NCI-H446 treated with DMSO at 0.1 percent for 48 hours (cell line): ENCODE measurements at places on chromosomes 1 and 21.

DNA sequence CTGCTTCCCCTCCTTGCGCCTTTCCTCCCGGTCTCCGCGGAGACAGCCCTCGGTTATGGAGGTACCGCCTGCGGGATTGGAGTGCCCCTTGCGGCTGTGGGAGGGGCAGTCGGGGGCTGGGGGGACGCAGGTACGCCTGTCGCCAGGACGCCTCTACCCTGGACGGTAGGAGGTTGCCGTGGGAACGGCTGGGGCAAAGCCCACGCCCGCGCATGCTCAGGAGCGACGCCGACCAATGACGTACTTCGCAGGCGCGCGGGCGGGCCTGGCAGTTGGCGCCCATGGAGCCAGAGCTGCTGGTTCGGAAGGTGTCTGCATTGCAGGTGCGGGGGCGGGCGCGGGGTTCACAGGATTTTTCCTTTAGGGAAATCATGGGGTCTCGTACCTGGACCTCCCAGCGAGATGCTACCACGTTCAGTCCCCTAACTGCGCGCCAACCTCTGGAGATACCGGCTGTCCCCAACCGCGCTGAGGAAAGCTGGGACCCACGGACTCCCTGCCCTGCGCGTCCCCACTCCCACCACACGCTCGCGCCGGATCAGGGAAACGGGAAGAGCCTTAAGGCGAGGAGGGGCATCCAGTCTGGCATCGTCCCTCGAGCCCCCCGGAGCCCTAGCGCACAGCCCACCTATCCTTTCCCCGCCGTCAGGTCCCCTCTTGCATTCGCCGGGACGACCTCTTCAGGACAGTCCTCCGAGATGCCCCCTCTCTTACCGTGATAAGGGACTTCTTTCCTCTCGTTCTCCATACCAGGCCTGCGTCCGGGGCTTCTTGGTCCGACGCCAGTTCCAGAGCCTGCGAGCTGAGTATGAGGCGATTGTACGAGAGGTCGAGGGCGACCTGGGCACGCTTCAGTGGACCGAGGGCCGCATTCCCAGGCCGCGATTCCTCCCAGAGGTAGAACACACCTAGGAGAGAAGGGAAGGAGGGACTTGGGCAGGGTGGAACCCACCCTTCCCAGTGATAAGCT, at the start of gene IQCC:
IQCC (plus strand) TSS at position 271 of the 970 bp plus-strand sequence; CDS start at position 282, 11 bp downstream.
- DNase-seq: peak; percentile 49

GRCh38 chr1:248892590-248892989, 13.4 kb upstream of the PGBD2 start:
- DNase-seq: no peak

DNA sequence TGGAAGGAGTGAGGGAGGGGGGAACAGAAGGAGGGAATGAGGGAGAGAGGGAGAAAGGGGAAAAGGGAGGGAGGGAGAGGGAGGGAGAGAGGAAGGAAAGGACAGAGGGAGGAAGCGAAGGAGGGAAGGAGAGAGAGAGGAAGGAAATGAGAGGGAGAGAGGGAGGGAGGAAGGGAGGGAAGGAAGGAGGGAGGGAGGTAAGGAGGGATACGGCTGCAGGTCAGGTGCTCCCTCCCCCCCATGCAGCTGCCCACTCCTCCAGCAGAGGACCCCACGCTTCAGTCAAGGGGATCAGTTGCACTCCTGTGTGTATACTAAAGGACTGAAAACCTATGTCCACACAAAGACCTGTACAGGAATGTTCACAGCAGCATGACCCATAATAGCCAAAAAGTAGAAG, 54.8 kb downstream of the CLSTN1 start:
- DNase-seq: no peak

DNA sequence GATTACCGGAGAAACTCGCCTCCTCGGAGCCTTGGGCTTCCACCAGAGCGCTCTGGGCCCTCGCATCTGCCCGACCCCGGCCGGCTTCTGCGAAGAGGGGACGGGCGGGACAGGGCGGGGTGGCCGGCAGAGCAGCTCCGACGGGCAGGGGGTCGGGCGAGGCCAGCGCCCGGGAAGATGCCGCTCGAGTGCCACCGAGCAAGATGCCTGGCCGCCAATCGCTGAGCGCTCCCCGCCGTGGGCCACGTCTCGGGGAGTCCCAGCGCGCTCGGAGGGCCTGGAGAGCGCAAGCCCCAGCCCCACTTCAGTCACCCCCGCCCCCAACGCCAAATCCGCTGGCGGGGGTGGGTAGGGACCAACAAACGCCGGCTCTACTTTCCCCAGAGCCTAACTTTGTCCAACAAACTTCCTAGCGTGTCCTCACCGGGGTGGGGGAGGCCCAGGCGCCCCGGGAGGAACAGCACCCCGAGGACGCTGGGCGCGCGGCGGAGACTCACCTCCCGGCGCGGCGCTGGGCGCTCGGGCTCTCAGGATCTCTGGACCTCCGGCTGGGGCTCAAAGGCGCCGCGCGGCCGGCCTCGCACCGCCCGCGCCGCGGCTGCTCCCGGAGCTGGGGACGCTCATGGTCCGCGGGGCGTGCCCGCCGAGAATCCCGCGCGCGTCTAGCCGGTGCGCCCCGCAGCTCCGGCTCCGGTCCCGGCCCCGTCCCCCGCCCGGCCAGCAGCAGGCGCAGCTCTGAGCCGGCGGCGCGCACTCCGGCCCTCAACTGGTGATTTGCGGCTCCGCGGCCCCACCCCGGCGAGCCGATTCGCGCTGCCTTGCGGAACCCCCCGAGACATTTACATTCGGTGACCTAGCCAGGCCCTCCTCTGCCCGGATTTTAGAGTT, at the start of gene BCAR3:
BCAR3 (minus strand) TSS at position 737 of the 888 bp plus-strand sequence. CDS start 6,907 bp downstream, outside the sequence.
- DNase-seq: peak; percentile 36

DNA sequence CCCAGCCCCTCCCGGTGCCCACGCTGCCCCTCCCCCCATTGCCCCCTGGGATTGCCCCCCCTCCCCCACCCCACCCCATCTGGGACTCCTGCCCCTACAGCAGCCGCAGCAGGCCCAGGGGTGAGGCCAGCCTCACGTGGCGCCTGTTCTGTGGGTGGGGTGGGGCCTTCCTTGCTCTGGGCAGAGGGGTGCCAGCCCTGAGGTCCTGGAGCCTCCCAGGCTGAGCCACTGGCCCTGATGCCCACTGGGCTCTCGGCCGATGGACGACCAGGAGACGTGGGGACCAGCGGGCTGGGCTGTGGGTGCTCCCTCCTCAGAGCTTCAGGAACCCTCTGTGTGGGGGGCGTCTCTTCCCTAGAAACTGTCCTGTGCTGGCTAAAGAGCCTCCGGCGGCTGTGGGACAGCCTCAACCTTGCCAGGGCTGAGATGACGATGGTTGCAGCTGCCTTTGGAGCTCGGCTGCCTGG, 5.8 kb upstream of the C1orf159 start:
- no peak for DNase-seq

- no peak for DNase-seq
Observed at GRCh38 chr1:244066954-244067716, 16.1 kb downstream of the ZBTB18 start.

DNA sequence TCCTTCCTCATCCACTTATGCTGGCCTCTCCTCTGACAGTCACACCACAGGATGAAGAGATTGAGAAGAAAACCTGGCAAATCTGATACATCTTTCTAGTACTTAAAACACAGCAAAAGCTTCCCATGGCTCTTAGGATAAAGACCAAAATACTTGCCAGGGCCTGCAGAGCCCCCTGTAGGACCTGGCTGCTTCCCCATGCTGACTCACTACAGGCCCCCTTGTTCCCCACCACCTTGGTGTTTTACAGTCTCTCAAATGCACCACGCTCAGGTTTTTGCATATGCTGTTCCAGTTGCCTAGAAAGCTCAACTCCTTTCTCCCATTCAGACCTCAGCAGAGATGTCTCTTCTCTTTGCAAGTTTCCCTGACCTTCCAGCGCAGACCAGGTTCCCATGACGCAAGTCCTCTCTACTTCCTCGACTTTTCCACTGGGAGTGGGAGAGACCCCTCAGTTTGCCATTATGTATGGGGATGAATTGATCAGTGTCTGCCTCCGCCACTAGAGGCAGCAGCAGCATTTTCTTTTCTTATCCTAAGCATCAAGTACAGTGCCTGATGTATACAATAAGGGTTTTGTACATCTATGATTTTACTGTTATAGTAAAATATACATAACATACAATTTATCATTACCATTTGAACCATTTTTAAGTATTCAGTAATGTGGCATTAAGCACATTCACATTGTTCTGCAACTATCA, 113.8 kb upstream of the C8B start:
- no peak for DNase-seq

DNA sequence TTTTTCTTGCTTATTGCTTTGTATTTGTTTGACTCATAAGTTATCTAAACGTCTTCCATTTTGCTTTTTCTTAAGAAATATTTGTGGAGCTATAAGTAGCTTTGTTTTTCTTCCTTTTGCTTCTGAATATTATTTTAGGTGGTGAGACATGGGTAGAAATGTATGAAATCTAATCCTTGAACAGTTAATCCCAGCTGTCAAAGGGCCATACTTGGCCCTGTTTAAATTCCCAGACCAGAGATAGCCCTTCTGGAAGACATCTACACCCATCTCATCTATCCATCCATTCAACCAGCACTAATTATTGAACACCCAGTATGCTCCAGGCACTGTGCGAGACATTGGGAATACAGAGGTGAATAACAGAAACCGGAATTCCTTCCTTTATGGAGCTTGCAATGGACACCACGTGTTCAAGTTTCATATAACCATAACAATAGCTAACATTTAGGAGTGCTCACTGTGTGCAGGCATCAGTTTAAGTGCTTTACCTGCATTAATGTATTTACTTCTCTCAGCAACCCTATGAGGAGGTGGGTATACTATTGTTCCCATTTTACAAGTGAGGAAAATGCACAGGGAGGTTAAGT, 8.7 kb downstream of the TACSTD2 start:
- no peak for DNase-seq

DNA sequence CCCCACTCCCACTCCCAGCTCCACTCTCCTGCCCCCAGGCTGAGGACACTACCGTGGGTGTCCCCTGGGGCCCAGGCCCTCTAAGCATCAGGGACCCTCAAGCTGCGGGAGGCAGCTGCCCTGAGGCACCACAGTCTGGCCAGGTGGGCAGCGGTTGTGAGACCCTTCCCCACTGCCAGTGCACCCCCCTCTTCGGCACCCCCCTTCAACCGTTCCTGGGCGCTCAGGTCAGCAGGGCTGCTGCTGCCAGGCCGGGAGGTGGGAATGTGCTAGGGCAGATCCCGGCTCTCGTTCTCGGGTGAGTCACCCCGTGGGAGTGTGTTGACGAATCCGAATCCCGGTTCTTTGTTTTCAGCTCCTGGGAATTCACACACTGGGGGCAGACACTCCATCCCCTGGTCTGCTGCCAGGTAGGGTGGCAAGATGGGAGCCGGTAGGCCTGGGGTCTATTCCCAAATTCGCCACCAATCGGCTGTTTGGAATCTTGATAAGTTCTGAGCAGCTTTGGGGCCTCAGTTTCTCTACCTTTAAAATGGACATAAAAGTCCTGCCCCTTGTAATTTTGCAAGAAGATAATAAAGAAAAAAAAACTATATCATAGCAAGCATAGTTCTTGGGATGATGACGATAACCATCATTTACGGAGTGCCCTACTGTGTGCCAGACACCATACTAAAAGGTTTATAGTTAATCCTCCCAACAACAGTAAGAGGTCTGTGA, 28.5 kb upstream of the CASZ1 start:
- DNase-seq: no peak

- no peak for DNase-seq
Observed at GRCh38 chr1:172823534-172823933, 164.6 kb downstream of the FASLG start.

- no peak for DNase-seq
Observed at GRCh38 chr1:169113613-169114119, 7.2 kb downstream of the ATP1B1 start.

- DNase-seq: no peak
Observed at GRCh38 chr1:150559656-150560010, 10.4 kb downstream of the ADAMTSL4 start.

- no peak for DNase-seq
Observed at GRCh38 chr1:9473032-9473807, 66.0 kb upstream of the SLC25A33 start.

- DNase-seq: no peak
Observed at GRCh38 chr1:163985700-163986099, 573.3 kb upstream of the PBX1 start.

DNA sequence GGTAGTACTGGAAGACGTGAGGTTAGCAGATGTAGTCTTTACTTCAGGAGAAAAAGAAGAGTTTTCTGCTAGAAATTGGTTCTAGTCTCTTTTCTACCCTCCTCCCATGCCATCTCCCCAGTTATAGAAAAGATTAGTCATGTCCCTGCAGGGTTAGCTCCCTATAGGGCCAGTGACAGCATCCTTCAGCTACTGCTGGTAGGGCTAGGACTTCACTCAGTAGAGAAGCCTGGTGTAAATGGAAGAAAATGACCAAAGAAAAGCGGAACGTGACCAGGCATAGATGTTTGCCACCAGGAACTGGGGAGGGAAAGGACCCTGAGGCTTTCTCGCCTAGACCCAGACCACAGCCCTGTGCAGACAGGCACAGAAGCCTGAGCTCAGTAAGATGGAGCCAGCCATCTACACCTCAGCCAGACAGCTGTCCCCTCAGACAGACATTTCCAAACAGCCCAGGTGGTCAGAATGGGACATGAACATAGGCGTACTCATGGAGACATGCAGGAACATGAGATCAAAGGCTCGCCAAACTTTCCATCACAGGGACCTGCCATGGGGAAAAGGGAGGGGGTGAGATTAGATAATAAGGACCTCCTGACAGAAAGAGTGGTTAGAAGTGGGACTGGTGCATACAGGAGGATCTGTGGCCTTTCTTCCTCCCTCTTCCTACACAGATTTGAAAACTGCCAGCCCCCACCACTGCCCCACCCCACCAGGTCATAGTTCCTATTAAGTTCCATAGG, 23.5 kb upstream of the SLAMF9 start:
- no peak for DNase-seq

GRCh38 chr1:78892260-78892840, 114.2 kb downstream of the ADGRL4 start:
- DNase-seq: no peak

DNA sequence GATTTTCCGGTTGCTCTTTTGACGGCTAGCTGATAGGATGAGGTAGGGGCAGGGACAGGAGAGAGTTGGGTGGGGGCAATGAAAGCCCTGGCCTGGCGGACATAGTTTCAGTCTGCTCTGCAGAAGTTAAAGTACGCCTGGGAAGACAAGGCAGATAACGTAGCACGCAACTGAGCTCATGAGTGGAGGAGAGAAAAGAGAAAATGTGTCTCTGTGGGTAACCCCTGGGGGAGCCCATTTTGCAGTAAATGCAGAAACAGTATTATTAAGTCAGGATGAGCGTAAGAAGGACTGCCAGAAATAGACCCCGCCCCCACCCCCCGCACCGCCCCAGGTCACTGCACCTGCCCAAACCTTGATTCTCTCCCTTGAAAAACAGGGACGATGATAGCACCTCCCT, 51.7 kb upstream of the TARBP1 start:
- DNase-seq: no peak

DNA sequence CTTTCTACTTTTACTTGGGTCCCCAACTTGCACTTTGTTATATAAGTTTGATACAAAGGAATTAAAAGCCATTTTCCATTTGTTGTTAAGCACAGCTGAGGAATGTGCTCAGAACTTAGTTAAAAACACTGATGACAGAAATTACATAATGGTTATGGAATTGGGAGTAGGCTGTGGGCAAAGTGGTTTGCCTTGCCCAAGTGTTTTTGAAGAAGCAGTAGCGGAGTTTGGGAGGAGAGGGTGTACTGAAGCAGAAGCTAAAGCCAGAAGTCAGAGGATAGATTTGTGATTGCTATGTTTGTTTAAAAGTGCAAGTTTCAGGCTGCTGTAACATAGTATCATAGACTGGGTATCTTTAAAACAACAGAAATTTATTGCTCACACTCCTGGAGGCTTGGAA, 391.8 kb downstream of the DUSP10 start:
- no peak for DNase-seq
